A549 treated with DMSO at 1 μM for 4 hours (cell line): ENCODE measurements at places on chromosomes 5 and 9. TPM values are rescaled to one million over a fixed set of nuclear protein-coding genes. Genes with fewer than 3 reads are reported as not detected.

The SHISAL2B gene
- not detected in 5 replicates for total RNA-seq

The OR1Q1 gene
- total RNA-seq: not detected in 5 replicates

The LRRC26 gene
- total RNA-seq: 0.26 to 1.5 TPM (median 1.0 TPM) in 5 replicates

The ADAMTSL2 gene
- total RNA-seq: not detected in 5 replicates

The EGFLAM gene
- 0.06 to 0.18 TPM (median 0.08 TPM) in 3 of 5 replicates, not detected in the others for total RNA-seq

The COX7C gene
- total RNA-seq: 557 to 752 TPM (median 603 TPM) in 5 replicates

The TAF11L13 gene
- not detected in 5 replicates for total RNA-seq

The ITGA2 gene
- 25.2 to 44.0 TPM (median 32.9 TPM) in 5 replicates for total RNA-seq

The MORN5 gene
- 0.42 TPM in 1 of 5 replicates, not detected in the others for total RNA-seq

The REEP5 gene
- total RNA-seq: 122 to 150 TPM (median 138 TPM) in 5 replicates

The GAPT gene
- not detected in 5 replicates for total RNA-seq

The ST6GALNAC6 gene
- total RNA-seq: 21.8 to 27.1 TPM (median 24.2 TPM) in 5 replicates

The GLRA1 gene
- total RNA-seq: not detected in 5 replicates

The TPPP gene
- total RNA-seq: 5.1 to 6.4 TPM (median 5.5 TPM) in 5 replicates

The PSMB7 gene
- 308 to 376 TPM (median 328 TPM) in 5 replicates for total RNA-seq

The DEPDC1B gene
- 15.8 to 19.5 TPM (median 19.2 TPM) in 5 replicates for total RNA-seq

The RNF130 gene
- 32.2 to 43.9 TPM (median 41.4 TPM) in 5 replicates for total RNA-seq

The ARAP3 gene
- 3.6 to 6.0 TPM (median 4.8 TPM) in 5 replicates for total RNA-seq
